Thoracic aorta (tissue), 2 donors: ENCODE measurements at places on chromosomes 11 and 22.
A peak's percentile ranks its signal among the peaks of the same experiment; 100 is the strongest.

DNA sequence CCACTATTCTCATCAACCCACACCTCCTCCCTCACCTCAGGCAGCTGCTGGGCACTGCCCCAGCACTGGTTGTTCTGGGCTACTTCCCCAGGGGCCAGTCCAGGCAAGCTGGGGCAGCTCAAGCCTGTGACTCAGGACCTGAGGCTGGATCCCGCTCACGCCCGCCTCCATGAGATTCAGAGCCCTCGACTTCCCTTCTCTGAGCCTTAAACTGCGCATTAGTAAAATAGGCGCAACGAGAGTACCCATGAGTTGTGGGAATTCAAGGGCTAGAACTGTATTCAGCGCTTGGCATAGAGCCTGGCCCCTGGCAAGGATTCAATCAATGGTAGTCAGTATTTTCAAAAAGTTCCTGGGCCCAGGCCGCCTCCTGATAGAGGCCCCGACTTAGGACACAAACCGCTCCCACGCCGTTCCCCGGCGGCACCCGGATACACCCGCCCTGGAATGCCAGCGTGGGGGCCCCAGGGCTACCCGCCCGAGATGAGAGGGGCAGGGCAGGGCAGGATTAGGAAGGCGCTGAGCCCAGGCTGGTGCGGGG is 723 bp upstream of the CD82 start:
- peak; percentile 83 for DNase-seq

DNA sequence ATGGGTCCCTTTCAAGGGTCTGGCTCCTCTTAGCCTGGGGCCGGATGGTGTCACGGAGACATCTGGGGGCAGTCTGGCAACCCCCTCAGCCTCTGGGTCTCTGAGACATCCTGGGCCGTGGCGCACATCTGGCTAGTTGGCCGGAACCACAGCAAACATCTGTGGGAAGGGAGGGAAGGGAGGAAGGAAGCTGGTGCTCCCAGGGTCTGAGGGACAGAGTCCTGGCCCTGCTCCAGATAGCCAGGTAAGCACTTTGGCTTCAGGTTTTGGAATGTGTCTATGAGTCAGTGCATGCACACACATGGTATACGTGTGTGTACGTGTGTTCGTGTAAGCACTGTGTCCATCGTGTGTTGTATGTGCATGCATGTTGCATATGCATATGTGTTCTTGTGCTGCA is 225.1 kb downstream of the MN1 start:
- no peak for DNase-seq

DNA sequence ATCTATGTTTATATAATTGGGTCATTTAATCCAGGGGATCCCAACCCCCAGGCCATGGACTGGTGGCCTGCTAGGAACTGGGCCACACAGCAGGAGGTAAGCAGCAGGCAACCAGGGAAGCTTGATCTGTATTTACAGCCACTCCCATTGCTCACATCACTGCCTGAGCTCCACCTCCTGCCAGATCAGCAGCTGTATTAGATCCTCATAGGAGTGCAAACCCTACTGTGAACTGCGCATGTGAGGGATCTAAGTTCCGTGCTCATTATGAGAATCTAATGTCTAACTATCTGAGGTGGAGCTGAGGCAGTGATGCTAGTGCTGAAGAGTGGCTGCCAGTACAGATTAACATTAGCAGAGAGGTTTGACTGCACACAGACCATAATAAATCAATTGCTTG is 32.8 kb downstream of the MS4A2 start:
- DNase-seq = no peak

- DNase-seq = no peak
Measured at GRCh38 chr22:25027959-25028840, 75.7 kb downstream of the KIAA1671 start.

GRCh38 chr11:21641869-21642268 is 551.0 kb upstream of the ANO5 start:
- DNase-seq = no peak

DNA sequence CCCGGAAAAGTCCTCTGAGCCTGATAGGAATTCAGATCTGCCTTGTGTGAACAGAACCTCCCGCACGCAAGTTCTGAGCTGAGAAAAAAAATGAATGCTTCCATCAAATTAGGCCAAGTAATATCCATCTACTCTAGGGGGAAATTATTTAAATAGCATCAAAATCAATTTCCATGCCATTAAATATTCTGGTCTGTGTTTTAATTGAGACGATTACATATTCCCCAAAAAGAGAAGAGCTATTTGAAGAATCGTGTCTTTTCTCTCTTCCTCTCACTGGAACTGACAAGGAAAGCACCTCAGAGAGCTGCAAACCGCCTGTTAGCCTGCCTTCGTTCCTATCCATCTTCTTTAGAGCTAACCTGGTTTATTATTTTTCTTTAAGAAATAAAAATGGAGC is 96.0 kb downstream of the SEZ6L start:
- DNase-seq = no peak

- no peak for DNase-seq
Measured at GRCh38 chr11:62432695-62433094, 13.9 kb downstream of the SCGB1A1 start.

DNA sequence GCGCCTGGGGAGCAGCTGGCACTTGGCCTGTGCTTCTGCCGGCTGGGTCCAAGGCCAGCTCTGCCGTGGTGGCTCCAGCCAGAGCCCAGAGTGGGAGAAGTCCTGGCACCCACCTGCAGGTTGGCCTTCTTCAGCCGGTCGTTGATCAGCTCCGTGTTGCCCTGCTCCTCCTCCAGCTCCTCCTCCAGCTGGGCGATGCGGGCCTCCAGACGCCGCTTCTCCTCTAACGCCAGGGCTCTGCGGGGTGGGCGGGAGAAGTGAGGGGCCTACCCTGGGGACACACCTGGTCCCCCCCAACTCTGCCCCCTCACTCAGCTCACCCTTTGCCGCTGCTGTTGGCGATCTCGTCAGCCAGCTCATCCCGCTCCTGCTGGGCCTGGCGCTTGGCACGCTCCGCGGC is 32.6 kb downstream of the APOL1 start:
- no peak for DNase-seq

GRCh38 chr11:88886796-88887195 is 179.0 kb downstream of the GRM5 start:
- no peak for DNase-seq

GRCh38 chr11:6402061-6402470 is 11.8 kb downstream of the SMPD1 start:
- DNase-seq = no peak

- DNase-seq = no peak
Measured at GRCh38 chr22:46432164-46433068, 96.9 kb downstream of the TRMU start.

GRCh38 chr11:102603576-102603975 is 21.6 kb downstream of the MMP20 start:
- no peak for DNase-seq

DNA sequence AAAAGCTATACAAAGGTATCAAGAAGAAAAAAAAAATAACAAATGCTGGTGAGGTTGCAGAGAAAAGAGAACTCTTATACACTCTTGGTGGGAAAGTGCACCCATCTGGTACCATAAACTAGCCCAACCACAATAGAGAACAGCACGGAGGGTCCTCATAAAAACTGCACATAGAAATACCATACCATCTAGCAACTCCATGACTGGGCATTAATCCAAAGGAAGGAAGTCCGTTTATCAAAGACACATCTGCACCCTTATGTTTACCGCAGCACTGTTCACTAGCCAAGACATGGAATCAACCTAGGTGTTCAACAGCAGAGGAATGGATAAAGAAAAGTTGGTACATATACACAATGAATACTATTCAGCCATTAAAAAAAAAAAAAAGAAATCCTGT is 10.8 kb upstream of the CLDN5 start:
- DNase-seq = no peak

DNA sequence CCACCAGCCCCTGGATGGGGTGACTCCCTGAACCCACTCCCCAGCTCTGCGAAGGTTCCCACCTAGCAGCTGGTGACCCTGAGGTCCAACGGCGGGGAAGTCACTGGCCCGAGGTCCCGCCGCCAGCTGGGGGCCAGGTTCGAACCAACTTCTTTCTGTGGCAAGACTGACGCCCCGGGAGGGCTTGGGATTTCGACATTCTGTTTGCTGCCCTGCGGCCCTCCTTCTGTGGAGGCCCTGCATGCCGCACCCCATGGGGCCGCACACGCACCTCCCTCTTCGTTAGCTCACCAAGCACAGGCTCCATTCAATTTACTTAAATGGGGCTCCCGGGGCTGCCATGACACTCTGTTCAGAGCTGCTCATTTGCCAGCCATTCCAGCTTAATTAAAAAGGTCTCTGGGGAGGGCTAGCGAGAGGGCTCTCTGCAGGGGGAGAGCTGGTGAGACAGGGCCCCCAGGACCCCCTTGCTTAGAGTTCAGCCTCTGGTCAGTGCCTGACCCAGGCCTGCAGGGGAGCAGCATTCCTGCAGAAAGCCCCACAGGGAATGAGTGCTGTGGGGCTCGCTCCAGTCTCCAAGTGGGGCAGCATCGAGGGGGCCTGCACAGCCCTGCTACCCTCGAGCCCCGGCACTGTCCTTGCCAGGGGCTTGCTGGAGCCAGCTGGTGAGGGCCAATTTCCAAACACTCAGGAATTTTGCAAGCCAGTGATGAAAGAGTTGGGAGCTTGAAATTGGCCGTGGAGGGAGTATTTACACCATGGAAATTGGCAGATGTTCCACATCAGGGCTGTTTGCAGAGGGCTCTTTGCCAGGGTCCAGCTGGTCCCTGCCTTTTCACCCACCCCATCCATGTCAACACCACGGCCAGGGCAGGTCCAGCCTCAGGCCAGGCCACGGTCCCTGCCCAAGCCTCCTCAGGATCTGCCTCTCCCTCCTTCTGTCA is 80.8 kb downstream of the CACNA1I start:
- no peak for DNase-seq

- DNase-seq = no peak
Measured at GRCh38 chr11:41320238-41320637, 139.2 kb downstream of the LRRC4C start.

- DNase-seq = no peak
Measured at GRCh38 chr11:32302826-32303225, 132.5 kb downstream of the WT1 start.

GRCh38 chr22:50563413-50564160 is 868 bp upstream of the SYCE3 start:
- no peak for DNase-seq

DNA sequence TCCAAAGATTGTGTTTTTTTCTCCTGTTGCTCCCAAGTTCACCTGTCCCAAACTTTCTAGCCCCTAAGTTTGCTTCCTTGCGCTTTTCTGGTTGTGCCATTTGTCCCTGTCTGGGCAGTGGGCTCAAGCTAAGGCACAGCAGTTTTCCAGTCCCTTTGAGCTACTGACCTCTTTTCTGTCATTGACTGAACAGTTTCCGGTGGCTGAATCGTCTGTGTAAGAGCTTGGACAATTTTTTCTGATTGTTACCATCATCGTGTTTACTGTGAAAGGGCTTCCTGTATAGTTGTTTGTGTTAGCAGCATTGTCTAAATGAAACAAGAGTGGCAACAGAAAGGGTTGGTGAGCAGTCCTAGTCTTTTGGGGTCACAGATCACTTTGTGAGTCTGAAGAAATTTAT is 49.8 kb downstream of the BMAL1 start:
- DNase-seq = no peak

DNA sequence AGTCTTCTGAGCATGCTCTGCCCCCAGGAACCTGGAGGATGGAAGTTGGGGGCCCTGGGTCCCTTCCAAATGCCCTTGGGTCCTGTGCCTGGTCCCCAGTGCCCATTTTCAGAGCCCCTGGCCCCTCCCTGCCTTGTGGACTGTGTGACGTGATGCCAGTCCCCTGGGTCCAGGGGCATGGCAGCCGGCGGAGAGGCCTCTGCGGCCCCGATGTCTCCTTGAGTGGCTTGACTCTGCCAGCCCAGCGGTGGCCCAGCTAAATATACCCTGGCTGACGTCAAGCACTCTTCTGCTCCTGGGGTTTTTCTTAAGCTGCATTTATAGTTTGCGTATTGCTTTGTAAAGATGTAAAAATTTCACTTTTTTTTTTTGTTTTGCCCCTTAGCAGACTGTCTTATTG is 35.2 kb upstream of the PARVG start:
- DNase-seq = no peak

GRCh38 chr22:45230026-45230721 is 10.5 kb downstream of the KIAA0930 start:
- no peak for DNase-seq

DNA sequence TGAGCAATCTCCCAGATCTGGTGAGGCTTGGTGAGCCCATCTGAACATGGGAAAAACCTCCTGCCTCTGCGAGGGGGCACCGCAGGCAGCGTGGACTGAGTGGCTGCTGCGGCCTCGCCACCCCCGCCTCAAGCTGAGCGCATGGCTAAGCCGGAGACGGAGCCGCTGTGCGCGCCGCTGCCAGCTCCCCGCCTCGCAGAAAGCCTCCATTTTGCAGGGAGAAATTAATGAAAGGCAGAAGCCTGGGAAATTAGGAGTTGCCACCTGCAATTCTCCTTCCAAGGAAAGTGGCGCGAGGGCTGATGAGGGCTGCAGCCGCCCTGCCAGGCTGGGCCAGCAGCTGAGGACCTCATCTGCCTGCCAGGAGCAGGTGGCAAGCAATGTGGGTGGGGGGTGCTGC is 35.6 kb upstream of the TCF20 start:
- no peak for DNase-seq

GRCh38 chr11:29310725-29311342 is 706.0 kb downstream of the KCNA4 start:
- DNase-seq = no peak

DNA sequence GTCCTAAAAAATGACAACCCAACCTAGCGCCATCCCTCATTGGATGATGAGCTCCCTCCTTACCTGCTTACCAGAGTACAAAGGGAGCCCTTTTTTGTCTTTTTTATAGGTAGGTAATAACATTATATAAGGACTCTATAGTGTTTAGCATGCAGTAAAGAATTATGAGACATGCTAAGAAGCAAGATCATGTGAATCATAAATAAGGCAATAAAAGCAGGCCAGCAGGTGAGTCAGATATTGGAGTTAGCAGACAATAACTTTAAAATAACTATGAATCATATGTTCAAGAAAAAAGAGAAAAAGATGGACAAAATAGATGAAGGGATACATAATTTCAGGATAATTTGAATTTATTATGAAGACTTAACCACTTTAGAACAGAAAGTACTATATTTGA is 81.5 kb downstream of the GRK3 start:
- DNase-seq = no peak

GRCh38 chr11:128531588-128531987 is 55.8 kb downstream of the ETS1 start:
- DNase-seq = no peak

- DNase-seq = peak; percentile 80
Measured at GRCh38 chr11:118911880-118912741, 13.6 kb downstream of the BCL9L start.

DNA sequence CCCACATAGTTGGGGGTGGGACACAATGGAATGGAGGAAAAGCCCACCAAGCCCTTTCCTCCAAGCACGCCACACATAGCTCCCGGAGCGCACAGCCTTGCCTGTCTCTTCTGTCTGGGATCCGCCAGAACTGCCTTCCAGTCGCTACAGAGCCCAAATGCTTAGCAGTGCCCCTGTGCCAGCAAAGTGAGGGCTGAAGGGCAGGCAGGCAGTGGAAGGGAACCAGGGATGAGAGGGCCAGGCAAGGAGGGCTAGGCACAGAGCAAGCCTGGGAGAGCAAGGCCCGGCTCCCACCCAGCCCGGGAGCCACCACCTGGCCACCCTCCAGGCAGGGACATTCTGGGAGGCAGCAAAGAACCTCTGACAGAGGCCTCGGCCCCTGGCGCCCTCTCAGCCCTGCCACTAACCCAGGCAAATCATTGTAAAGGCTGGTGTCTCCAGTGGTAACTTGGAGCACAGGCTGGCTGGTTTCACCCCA is 32.5 kb downstream of the PPP2R1B start:
- DNase-seq = no peak
